ENCODE measurements at places on chromosomes 12 and 14. TPM values are rescaled to one million over a fixed set of nuclear protein-coding genes. Genes with fewer than 3 reads are reported as not detected.

The TSPAN8 gene
- not detected for total RNA-seq

The CLECL1 gene
- not detected for total RNA-seq

The TSPAN11 gene
- 0.14 TPM for total RNA-seq

The CAPS2 gene
- 1.8 TPM for total RNA-seq

The CCDC197 gene
- not detected for total RNA-seq

The C12orf54 gene
- not detected for total RNA-seq

The NUDT14 gene
- total RNA-seq: 11.2 TPM

The ZNF385A gene
- total RNA-seq: 1.1 TPM

The TOMM20L gene
- total RNA-seq: not detected

The CLEC2A gene
- not detected for total RNA-seq

The DAO gene
- total RNA-seq: not detected

The SRRM4 gene
- not detected for total RNA-seq

The YBX3 gene
- total RNA-seq: 150 TPM

The DIO2 gene
- 29.6 TPM for total RNA-seq

The SPTLC2 gene
- 26.0 TPM for total RNA-seq

The GYS2 gene
- not detected for total RNA-seq

The TRHDE gene
- total RNA-seq: 6.3 TPM

The KRT4 gene
- total RNA-seq: 0.14 TPM

The RFLNA gene
- total RNA-seq: 3.1 TPM

The HHIPL1 gene
- total RNA-seq: 1.9 TPM

The SYCP3 gene
- under 0.01 TPM for total RNA-seq

The PLEKHD1 gene
- not detected for total RNA-seq

The ACRBP gene
- 0.14 TPM for total RNA-seq

The KERA gene
- not detected for total RNA-seq

The GEMIN2 gene
- 12.3 TPM for total RNA-seq

The SINHCAF gene
- 21.2 TPM for total RNA-seq

The TMEM52B gene
- total RNA-seq: 71.6 TPM

The HOXC6 gene
- 4.8 TPM for total RNA-seq

The MAP1LC3B2 gene
- 2.0 TPM for total RNA-seq

The HOXC4 gene
- total RNA-seq: 2.0 TPM

The FSCB gene
- total RNA-seq: 0.22 TPM

The B4GALNT1 gene
- total RNA-seq: 5.3 TPM

The KCNJ8 gene
- total RNA-seq: not detected

The PAH gene
- not detected for total RNA-seq

The TC2N gene
- under 0.01 TPM for total RNA-seq

Measured in placental pericyte (primary cell).